Tibial artery (tissue), 4 donors: ENCODE measurements at places on chromosomes 6 and 20.

GRCh38 chr6:31228476-31228875, 43.4 kb downstream of the HLA-C start:
- DNase-seq: no peak

- DNase-seq: no peak
Measured at GRCh38 chr6:108531332-108531731, 29.4 kb upstream of the FOXO3 start.

DNA sequence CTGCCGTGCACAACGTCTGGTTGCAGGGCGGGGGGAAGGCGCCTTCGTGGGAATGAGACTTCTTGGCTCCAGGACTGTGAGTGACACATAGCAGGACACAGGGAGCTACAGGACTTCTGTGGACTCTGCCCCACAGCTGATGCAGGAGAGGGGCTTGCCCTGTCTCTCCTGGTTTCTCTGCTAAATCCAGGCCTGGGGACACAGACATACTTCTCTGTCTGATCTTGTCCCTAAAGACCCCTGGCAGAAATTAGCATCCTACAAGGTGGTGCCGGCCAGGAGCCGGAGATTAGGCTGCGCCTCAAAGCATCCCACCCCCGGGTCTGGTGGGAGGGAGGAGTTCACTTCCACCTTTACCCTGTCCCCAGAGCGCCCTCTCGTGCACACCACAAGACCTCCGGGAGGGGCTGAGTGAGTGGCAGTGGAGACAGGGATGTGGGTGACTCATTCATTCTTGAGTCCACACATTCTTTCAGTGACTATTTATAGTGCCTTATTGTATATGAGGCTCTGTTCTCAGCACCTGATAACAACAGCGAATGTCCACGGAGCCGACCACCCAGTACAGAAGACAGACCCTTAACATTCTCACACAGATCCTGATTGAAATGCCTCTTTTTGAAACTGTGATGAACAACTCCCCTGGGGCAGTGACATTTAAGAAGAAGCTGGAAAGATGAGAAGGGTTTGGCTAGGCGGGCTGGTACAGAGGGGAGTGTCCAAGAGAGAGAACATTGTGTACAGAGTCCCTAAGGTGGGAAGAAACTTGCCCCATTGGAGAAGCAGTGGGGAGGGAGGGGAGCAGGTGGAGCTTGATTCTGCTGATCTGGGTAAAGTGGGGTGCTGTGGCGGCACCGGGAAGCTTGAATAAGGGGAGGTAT, 39.0 kb downstream of the GMPR start:
- peak; percentile 94 for DNase-seq

DNA sequence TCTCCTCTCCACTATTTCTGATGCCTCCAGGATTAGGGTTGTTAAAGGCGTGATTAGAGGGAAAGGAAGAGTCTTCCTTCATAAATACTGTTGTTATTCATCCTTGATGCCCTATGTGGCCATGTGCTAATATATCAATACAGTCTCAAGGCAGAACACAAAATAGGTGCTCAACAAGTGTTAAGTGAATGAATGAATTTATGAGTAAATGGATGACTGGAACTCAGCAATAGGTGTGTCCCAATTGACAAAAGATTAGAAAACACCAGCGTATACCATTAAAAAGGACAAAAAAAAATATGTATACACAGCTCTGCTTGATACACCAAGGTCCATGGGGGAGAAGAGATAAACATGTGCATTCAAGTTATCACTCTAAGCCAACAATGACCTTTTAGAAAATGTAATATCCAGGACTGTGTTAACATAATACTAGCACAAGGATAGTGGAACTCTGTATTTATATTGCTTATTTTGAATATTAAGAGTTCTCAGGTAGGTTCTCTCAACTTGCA, 171.2 kb upstream of the MYLIP start:
- no peak for DNase-seq

GRCh38 chr6:83879746-83880145, 20.3 kb downstream of the CYB5R4 start:
- DNase-seq: no peak

GRCh38 chr6:143742955-143743255, 65.1 kb downstream of the PHACTR2 start:
- DNase-seq: no peak

DNA sequence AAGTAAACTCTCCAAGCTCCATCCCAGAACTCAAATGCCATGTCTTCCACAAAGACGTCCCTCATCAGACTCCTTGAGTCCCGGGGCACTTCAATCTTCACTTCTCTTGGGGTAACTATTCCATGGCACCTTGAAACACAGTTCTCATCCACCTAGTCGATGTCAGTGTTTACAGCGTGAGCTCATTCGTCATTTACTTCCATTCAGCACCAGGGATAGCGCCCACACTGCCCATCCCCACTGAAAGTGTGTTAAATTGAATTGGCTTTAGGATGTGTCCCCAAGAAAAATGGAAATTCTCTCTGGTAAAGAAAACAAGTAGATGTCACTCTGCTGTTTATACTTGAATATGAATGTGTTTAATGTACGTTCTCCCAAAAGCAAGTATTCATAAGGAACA, 31.3 kb downstream of the KCNK15 start:
- DNase-seq: no peak

- DNase-seq: no peak
Measured at GRCh38 chr6:109055771-109056235, 38.8 kb downstream of the SESN1 start.

DNA sequence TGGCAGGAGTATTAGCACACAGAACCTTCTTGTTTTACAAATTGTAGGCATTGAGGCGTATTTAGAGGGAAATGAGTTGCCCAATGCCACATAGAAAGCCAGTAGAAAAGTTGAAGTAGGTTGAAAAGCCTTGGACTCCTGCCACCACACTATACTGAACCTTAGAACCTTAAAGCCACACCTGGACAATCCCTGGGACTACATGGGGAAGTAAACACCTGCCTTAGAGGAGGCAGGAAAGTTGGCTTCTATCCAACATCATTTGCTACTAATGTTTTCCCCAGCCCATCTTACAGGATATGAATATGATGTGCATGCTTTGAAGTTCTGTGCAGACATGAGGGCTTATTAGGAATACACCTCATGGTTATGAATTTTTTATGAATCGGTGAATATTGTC, 5.3 kb upstream of the EPPIN start:
- DNase-seq: no peak

- DNase-seq: no peak
Measured at GRCh38 chr20:63656451-63656850, 1.7 kb upstream of the RTEL1 start.

DNA sequence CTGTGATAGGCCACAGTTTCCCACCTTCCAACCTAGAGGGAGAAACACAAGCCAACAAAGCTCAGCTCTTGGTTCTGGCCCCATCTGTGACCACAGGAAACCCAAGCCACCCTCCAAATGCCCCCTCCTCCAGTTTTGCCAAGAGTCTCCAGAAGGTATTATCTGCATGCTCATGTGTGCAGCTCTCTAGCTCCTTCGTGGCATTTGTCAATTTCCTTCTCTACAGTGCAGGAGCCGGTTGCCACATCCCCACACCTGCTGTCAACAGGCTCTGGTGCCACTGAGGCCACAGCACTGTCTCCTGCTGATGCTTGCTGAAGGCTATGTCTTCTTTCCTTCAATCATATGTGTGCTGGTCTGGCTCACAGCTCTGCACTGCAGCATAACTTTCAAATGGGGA, 177.2 kb downstream of the CLIC5 start:
- DNase-seq: no peak

- no peak for DNase-seq
Measured at GRCh38 chr6:7047966-7048365, 59.8 kb upstream of the RREB1 start.

GRCh38 chr6:4885341-4885933, 109.2 kb downstream of the CDYL start:
- DNase-seq: no peak

GRCh38 chr6:33850296-33850695, 46.5 kb upstream of the MLN start:
- no peak for DNase-seq

- DNase-seq: no peak
Measured at GRCh38 chr6:30845183-30845582, 39.1 kb upstream of the DDR1 start.

- no peak for DNase-seq
Measured at GRCh38 chr20:4726710-4727397, 5.1 kb downstream of the PRND start.

DNA sequence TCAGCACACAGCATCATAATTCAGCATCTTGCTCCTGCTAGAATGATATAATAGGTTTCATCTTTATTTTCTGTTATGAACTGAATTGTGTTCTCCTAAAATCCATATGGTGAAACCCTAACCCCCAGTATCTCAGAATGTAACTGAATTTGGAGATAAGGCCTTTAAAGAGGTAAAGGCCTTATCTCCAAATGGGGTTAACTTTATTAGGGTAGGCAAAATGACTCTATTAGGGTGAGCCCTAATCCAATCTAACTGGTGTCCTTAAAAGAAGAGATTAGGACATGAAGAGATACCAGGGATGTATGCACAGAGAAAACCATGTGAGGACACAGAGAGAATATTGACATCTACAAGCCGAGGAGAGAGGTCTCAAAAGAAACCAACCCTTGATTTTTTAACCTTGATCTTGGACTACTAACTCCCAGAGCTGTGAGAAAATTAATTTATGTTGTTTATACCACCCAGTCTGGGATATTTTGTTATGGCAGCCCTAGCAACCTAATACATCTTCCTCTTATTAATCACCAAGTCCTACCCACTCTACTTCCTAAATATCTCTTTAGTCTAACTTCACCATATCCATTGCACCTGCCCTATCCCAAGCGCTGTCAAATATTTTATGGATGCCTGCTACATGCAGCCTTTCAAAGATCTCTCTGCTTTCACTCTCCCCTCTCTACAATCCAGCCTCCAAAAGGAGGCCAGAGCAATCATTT, 8.5 kb upstream of the MRS2 start:
- no peak for DNase-seq

- DNase-seq: no peak
Measured at GRCh38 chr6:170205126-170205525, 85.8 kb downstream of the DLL1 start.

DNA sequence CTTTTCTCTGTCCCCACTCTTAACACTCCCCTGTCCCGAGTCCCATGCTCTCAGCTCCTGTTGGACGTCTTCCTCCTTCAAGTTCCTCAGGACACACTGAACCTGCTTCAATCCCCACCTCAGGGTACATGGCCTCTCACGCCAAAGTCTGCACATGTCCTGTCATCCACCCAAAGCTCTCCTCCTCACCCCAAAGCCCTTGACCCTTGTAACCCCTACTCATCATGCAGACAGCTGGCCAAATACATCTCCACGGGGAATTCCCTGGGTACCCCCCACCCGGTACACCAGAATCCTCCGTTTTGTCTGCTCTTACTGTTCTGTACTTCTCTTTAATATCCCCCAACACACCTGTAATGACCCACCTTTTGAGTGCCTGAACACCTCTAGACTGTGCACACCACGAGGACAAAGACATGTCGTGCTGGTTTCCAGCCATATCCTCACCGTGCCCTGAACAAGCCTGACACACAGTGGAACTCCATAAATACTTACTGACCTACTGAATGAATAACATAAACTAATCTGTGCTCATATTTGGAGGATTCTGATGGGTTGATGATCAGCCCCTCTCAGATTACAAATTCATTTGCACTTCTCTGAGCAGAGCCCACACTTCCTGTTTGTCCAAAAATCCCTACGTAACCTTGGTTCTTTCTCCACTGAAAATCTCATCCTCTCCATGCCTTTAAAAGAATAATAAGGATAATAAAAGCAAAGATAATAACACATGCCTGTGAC, 66.8 kb upstream of the EYA2 start:
- no peak for DNase-seq

DNA sequence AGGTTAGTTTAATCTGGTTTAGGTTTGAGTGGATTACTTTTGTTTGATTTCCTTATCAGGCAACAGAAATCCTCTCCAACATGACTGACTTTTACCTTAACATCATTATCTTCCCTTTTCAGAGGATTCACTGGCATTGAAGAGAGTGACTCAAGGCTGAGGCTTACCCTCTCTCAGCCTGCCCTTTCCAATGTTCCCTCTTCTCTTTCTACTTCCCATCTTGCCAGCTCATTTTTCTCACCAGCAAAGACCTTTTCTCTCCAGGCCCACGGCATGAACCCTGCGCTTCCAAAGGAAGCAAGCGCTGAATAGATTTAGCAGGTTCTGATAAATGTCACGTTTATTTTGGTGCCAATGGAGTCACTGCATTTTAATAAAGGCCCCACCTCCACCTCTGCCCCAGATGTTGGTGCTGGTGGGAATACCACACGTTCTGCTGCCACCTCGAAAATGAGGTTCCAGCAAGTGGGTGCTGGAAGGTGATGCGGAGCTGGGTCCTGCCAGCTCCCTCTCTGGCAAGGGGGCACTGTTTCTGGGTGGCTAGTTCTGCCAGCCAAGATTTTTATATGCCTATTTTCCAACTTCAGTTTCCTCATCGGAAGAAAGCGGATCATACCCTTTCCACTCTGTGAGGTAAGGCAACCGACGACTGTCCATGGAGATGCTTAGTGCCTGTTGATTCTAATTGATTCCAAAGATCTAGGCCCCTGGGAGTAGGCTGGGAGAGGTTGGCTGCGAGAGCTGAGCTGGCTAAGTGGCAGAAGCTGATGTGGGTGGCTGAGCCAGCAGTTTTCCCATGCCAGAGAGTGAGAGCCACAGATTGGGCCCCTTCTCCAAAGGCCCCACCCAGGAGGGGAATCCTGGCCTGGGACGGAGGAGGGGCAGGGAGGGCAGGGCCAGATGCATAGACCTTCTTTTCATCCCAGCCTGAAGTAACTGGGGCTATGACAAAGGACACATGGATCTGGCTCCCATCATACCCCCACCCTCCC, 87.7 kb upstream of the MAFB start:
- no peak for DNase-seq

GRCh38 chr6:93350774-93351173, 68.6 kb downstream of the EPHA7 start:
- no peak for DNase-seq

- DNase-seq: no peak
Measured at GRCh38 chr6:6804843-6805615, 216.5 kb downstream of the LY86 start.

- DNase-seq: no peak
Measured at GRCh38 chr6:92753956-92754355, 665.4 kb downstream of the EPHA7 start.

DNA sequence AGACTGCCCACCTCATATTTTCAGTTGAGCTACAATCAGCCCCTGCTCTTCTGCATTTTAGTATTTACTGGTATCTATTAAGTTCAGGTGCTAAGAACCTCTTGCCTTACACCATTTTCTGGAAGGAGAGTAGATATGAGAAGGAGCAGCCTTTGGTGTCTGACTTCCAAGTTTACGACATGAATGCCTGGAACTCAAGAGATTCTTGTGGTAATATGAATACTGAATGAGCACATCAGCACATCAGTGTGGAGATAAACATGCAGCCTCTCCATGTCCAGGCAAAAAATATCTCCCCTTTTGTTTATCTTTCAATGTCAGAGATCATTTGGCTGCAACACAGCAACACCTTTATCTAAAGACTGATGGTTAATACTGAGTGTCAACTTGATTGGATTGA, 65.8 kb upstream of the THEMIS start:
- no peak for DNase-seq

- DNase-seq: no peak
Measured at GRCh38 chr6:88908598-88909548, 54.5 kb downstream of the RNGTT start.
